DMS79 (cell line): ENCODE measurements at places on chromosomes 16 and 17.

- no peak for DNase-seq
Observed at GRCh38 chr17:72609501-72609900, 483.0 kb downstream of the SLC39A11 start.

DNA sequence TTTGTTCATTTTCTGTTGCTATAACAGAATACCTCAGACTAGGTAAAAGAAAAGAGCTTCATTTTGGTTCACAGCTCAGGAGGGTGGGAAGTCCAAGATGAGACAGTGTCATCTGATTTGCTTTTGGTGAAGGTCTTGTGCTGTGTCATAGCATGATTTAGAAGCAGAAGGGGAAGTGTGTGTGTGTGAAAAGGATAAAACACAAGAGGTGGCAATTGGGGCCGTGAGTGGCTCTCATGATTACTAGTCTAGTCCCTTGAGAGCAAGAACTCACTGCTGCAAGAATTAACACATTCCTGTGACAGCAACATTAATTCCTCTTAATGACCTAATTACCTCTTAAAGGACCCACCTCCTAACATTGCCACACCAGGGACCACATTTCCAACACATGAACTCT lies 8.3 kb downstream of the SLC35G3 start:
- no peak for DNase-seq

DNA sequence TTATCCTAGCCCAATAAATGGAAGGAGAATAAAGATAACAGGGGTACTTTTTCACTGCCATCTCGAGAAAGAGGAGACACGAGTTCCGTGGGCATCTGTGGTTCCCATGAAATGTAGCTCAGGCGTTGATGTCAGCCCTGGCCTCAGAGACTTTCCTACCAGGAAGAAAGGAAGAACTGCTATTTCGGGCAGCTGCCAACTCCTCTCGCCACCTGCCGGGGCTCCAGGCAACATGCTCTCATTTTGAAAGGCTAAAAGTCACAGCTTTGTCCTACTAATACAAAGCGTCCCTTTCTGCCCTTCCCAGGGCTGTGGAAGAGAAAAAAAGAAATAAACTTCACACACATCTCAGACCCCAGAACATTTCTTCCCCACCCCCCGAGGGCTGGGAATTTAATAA lies 65.8 kb downstream of the DHRS7C start:
- DNase-seq = no peak

GRCh38 chr16:66856184-66856730 lies 12.0 kb downstream of the CA7 start:
- no peak for DNase-seq

DNA sequence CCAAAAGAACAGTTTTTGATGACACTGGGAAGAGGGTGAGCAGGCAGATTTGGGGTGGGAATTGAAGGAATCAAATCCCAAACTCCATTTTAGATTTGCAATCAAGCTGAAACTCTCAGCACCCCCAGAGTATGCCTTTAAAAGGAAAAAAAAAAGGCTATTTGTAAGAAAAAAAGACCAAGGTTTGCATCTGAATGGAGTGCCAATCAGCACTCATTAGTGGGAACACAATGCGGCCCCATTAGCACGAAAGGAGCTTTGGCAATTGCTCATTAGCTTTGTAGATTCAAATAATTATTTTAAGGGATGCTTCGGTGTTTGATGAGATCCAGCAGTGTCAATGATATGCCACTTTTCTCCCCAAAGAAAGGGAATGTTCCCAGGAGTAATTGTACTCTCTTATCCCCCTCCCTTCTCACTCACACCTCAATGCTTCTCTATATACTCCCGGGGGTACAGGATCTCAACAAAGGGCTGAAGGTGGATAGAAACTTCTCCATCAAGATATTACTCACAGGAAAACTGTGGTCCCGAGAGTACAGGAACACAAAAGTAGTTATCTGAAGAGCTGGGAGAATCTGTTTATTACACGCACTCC lies 32.2 kb downstream of the CHP2 start:
- DNase-seq = no peak
